EH (cell line): ENCODE measurements at places on chromosomes 12 and 14.

GRCh38 chr12:39124768-39125167 lies 219.4 kb upstream of the CPNE8 start:
- DNase-seq, result no peak

DNA sequence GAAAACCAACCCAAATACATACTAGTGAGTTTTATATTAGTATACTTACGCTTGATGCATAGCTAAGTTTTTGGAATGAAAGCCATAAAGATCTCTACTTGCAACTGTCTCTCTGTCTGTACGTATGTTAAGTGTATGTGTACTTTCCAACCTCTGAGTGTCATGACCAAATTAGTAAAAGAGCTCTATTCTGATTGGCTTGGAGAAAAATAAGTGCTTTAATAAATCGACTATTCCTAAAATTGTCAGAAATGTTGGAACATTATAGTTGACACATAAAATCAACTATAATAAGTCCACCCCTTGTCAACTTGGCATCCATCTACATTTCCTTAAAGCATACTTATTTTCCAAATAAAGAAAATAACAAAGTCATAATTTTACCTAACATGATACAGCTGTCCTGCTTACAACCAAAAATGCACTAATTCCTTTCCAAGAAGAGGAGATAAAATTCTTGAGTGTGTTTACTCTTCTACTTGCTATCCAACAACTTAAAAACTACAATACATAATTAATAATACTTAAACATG lies 507.4 kb upstream of the ATP2B1 start:
- DNase-seq, result no peak

DNA sequence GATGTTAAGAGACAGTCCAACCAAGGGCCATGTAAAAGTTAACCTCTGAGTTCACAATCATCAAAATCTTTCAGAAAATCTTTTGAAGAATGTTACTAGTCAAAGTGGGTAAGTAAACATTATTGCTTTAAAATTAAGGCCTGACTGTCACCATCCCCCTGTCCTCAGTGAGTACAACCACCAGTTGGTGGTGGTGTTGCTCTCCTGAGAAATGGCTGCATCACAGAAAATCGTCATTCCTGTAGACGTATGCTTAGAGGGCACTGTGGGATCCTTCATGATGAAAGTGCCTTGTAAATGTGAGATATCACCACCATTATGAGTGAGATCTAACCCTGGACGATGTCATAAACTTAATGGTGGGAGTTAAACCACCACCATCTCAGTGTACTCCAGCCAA lies 451.2 kb downstream of the RPS29 start:
- no peak for DNase-seq

DNA sequence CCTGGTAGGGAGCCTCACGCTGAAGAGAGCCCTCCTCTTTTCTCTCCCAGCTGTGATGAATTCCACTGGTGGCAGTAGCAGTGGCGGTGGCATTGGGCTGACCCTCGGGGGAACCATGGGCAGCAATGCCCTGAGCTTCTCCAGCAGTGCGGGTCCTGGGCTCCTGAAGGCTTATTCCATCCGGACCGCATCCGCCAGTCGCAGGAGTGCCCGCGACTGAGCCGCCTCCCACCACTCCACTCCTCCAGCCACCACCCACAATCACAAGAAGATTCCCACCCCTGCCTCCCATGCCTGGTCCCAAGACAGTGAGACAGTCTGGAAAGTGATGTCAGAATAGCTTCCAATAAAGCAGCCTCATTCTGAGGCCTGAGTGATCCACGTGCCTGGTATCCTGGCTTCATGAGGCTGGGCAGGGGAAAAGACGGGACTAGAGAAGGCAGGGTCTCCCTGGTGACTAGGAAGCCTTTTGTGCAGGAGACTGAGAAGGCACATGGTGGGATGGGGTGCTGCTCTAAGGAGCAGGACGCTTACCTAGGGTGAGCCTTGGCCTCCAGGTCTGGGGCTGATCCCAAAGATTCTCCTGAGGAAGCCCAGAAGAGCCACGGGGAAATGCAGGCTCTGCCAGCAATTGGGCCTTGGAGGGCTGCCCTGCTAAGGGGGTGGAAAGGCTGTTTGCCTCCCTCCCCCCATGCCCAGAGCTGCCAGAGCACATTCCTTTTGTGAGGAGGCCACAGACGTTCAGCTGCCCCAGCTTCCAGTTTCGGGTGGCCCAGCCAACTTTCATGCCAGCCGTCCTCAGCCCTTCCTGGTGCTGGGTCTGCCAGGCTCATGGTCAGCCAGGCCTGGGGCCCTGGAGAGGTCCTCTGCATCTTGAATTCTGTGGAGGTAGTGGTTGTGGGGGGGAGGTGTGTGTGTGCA lies 15.8 kb downstream of the KRT7 start:
- peak; percentile 55 for DNase-seq

GRCh38 chr12:66247741-66248140 lies 54.6 kb upstream of the HELB start:
- no peak for DNase-seq

DNA sequence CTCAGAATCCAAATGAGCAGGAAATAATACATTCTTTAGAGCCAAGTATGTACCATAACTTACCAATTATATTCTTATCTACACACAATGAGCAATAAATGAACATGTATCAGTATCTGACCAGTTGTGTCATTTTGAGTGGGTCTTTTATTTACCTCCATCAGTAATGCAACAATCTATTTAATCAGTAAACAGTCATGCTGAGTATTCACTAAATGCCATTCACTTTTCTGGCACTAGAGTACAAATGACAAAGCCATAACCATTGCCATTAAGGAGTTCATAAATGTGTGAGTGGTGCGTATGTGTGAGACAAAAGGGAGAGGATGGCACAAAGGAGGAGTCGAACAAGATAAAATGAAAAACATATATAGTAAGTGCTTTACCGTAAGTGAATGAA lies 1.5 kb upstream of the STRAP start:
- no peak for DNase-seq

DNA sequence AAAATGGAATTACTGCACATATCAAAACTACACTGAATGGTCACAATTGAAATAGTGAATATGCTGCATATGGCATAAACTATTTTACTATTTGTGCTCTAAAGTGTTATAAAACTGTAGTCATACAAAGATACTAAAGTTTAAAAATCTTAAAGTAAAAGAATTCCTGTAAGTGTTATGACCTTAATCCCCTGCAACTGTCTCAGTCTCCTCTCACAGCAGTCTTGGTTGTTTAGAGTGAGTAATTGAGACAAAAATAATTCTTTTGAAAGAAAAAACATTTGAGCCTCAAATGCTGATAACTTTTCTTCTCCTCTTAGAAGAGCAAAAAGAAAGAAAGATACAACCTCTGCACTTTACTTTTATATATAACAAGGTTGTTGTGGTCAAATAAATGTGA lies 99.9 kb downstream of the SYT1 start:
- DNase-seq, result no peak

DNA sequence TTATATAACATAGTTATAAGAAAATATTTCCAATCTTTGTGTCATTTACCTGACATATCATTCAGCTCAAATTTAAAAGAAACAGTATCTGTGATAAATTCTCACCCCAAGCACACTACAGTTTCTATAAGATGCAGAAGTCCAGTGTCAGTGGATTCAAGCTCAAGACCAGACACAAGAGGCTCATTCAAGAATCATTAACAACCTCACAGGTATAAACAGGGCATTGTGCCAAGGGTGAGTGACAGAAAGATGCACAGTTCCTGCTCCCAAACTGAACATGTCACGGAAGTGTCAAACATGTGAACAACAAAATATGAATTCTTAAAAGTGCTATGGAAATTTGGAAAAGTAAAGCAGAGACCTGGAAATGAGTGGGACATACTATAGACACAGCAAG lies 12.8 kb downstream of the ATP2B1 start:
- no peak for DNase-seq

DNA sequence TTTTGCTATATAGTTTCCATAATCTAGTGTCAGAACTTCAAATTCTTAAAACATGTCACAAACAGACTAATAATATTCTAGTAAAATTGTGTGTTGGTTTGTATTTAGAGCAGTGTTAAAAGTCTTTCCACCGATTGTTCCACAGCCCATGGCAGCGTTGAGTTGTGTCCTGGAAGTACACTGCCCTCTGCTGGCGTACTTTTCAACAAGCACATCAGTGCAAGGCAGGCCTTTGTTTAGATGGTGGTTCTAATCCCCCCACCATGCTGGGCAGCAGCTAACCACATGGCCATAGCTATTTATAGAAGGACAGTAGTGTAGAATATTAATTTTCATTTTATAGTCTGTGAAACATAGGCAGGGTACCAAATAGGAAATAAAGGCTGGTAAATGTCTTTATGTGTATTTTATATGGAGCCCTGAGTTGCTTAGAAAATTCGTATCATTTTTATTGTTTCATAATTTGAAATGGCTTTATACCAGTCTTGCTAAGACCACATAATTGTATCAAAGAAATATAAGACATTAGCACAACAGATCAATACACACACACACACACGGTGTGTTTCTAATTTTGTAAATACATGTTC lies 235.4 kb downstream of the SEC23A start:
- DNase-seq, result peak; percentile 80

DNA sequence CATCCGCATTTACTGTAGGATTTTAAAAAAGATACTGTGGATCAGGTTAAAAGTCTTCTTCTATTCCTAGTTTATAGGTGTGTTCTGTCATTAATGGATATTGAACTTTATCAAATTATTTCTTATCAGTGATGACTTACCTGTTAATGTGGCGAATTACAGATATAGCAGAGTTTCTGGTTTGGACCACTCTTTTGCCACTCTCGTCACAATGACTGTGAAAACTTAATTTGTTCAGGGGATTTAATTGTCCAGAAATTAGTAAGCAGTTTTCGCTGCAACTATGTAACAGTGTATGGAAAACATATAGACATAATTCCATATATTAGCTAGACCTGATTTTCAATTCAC lies 14.9 kb downstream of the COCH start:
- no peak for DNase-seq

DNA sequence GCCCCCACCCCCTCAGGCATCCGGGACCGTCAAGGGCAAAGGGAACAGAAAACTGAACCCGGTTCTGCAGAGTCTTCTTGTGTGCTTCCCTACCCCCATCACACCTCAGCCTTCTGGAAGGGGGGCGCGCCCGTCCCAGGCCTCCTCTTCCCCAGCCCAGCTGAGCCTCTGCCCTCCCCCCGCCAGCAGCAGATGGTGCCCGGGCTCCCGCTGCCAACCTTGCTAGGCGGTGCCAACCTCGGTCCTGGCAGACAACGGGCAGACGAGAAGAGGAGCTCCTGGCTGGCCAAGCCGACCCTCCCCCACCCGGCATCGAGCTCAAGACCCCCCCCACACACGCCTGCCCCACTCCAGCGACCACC lies 8.7 kb downstream of the STAC3 start:
- DNase-seq, result no peak

DNA sequence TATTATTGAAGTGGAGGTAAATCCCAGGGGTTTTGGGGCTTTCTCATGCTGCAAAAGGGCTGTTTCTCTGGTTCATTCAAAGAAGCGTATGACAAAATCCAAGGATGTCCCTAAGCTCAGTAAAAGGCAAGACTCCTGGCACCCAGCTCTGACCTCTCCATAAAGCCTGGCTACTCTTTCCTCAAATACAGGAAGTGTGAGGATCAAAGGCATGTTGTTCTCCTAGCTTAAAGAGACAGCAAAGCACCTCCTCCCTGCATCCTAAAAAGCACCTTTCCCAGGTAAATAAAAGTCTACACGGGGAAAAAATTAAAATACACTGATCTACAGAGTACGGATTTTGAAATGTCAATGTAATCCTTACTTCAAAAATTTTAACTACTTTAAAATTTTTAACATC lies 118.6 kb downstream of the LMNTD1 start:
- peak; percentile 8 for DNase-seq

- no peak for DNase-seq
Measured at GRCh38 chr12:132727091-132727794, 16.6 kb downstream of the PGAM5 start.

DNA sequence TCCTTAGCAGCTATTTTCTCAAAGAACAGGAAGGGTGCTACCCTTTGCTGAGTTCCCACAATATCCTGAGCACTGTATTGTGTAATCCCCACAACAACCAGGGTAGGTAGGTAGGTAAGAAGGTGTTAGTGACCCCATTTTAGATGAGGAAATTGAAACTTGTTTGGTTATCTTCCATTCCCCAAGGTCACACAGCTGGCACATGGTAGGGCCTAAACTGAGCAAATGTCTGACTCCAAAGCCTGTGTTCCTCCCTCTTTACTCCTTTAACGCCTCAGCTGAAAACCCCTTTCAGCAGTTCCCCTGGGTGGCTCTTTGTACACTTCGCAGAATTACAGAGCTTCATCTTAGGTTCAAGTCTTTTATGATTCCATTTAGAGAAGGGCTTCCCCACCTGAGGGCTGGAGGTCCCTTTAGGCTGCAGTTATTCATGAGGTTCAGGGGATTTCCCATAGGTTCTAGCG lies 26.5 kb upstream of the RIC8B start:
- DNase-seq, result no peak

DNA sequence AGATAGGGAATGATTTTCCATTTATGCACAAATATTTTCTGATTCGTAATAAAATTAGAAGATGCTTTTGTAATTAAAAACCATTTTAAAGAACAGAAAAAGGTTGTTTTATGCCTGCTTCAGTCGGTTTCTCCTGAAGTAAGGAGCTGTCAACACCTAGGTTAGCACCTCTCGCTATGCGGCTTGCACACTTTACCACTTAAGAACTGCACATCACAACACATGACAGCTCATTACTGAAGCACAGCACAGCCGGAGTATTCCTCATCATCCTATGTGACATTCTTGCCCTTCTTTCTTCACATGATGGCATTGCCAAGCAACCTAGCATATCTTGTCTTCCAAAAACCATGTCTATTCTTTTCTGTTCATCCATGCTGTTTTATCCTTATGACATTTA lies 5.4 kb upstream of the WIF1 start:
- no peak for DNase-seq

DNA sequence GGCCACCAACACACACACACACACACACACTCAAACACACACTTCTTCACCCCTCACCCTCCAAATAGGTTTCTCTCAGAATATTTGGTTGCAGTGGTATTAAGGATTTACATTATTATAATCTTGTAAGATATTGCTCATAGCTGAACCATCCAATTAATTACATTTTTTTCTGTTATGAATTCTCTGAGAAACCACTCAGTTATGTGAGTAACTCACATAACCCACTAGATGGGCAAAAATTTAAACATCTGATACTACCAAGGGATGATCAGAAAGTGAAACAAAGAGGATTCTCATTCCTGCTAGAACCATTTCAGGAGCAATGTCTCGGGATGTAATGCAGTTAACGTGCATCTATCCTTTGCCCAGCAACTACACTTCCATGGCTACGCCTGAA lies 31.6 kb downstream of the TMTC1 start:
- DNase-seq, result no peak

- DNase-seq, result no peak
Measured at GRCh38 chr14:96582995-96583394, 80.8 kb downstream of the PAPOLA start.

- DNase-seq, result no peak
Measured at GRCh38 chr14:88002421-88003075, 2.4 kb upstream of the GPR65 start.

- no peak for DNase-seq
Measured at GRCh38 chr14:95258754-95259593, 60.7 kb downstream of the CLMN start.

- DNase-seq, result peak; percentile 91
Measured at GRCh38 chr12:2267703-2268470, 215.1 kb downstream of the CACNA1C start.

- peak; percentile 92 for DNase-seq
Measured at GRCh38 chr12:6478416-6478815, 7.9 kb upstream of the VAMP1 start.
